ENCODE measurements at places on chromosomes 7 and 10. TPM values are rescaled to one million over a fixed set of nuclear protein-coding genes. Genes with fewer than 3 reads are reported as not detected.

- H3K27ac ChIP-seq, result no peak overlapping the region
- H3K4me3 ChIP-seq, result no peak overlapping the region
- H3K27me3 ChIP-seq, result no peaks in the 10 kb centered on the region
- DNase-seq, result no peak
- no peaks in the 10 kb centered on the region for H3K36me3 ChIP-seq
These were observed 24.7 kb upstream of the TSPAN13 start for GRCh38 chr7:16728811-16729210.

GRCh38 chr7:69018200-69018599 lies 580.1 kb upstream of the AUTS2 start:
- no peaks in the 10 kb centered on the region for H3K36me3 ChIP-seq
- no peak for DNase-seq
- H3K4me3 ChIP-seq, result no peak overlapping the region
- no peaks in the 10 kb centered on the region for H3K27me3 ChIP-seq

DNA sequence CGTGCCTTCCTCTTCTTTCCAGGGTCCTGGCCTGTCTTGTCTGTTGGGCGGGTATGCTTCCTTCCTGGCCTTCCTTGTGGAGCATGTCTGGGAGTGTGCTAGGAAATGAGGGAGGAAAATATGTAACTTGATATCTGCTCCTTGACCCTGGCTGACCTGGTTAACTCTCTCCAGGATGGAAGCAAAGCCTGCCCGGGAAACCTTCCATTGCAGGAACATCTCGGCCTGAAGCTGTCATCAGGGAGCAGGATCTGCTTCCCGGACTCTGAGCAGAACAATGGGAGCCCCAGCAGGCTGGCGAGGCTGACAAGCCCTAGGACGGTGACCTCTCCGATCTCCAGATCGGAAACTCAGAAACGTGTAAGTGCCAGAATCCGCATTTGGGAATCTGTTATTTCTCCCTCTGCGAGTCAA lies 340.3 kb downstream of the FRMD4A start:
- no peak overlapping the region for H3K27ac ChIP-seq
- H3K4me3 ChIP-seq, result no peak overlapping the region
- H3K27me3 ChIP-seq, result no peaks in the 10 kb centered on the region
- DNase-seq, result no peak
- no peaks in the 10 kb centered on the region for H3K36me3 ChIP-seq

KLF14 gene
- 0.93 TPM for total RNA-seq

DNA sequence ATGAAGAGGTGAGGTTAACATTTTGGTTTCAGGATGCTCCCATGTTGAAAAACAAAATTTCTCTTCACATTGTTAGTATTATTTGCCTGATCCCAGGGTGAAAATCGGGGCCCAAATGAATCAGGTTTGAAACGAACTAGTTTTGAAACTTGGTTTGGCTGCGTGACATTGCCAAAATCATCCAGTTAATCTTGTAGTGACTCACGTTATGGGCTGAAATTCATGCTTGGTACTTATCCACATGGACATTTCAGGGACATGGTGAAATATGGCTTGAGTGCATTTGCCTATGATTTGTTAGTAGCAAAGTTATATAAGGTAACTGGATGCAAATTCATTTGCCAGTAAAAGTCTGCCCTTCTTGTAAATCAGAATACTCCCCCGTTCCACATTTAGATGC lies 97.3 kb downstream of the CFAP58 start:
- no peaks in the 10 kb centered on the region for H3K4me1 ChIP-seq
- H3K27ac ChIP-seq, result no peak overlapping the region
- H3K27me3 ChIP-seq, result peaks cover 86% of the 10 kb centered on the region
- no peaks in the 10 kb centered on the region for H3K36me3 ChIP-seq

DNA sequence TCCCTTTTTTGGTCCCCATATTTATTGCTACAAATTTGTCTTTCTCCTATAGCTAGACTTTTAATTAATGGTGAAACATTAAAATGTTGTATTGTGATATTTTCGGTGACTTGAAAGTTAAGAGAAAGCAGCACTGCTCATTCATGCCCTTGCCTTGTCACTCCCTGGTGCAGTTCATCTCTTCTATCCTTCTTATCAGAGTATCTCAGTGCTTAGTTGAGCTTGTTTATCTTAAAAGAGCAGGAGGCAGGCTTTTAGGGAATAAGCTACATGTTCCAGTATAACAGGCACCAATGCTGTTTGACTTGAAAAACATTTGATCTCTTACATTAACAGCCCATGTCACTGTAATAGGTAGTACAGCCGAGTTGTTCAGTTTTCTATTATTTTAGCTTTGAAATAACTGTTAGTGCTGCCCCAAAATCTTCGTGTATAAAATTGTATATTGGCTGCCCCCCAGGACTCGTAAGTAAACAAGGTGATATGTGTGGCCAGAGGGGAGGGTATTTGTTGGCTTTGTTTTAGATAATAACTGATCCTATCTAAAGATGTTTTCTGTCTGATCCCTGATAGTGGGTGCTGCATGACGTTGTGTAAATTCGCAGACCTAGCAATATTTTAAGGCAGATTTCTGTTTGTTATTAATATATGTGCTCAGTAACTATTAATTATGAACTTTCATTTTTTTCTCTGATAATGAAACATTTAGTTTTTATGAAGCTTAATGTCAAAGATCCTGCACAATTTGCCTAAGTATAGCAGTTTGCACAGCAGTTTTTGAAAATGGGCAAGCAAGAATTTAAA lies 96.5 kb downstream of the BTRC start:
- no peak overlapping the region for H3K27ac ChIP-seq
- no peaks in the 10 kb centered on the region for H3K36me3 ChIP-seq
- DNase-seq, result no peak
- no peak overlapping the region for H3K4me3 ChIP-seq
- H3K27me3 ChIP-seq, result no peaks in the 10 kb centered on the region

EVX1 gene
- 0.25 TPM for total RNA-seq

LLCFC1 gene
- total RNA-seq, result not detected

DNA sequence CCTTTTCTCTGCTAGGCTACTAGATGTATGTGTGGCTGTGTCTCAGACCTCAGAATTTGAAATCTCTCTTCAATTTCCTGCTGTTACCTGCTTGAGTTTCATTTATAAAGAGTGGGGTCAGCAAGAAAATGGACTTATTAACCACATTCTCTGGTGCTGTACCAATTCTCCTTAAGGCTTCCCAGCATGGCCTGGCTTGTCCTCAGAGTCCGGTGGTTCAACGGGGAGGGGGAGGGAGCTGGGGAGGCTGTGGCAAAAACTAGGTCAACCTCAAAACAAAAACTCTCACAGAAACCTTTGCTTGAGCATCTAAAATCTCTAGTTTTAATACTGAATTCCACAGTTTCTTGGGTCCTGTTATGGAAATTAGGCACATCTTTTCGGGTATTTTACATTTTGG lies 389.1 kb upstream of the COBL start:
- H3K27me3 ChIP-seq, result no peaks in the 10 kb centered on the region
- DNase-seq, result no peak
- H3K27ac ChIP-seq, result no peak overlapping the region
- no peaks in the 10 kb centered on the region for H3K36me3 ChIP-seq
- no peaks in the 10 kb centered on the region for H3K4me1 ChIP-seq
- H3K4me3 ChIP-seq, result no peak overlapping the region

- H3K27ac ChIP-seq, result no peak overlapping the region
- no peaks in the 10 kb centered on the region for H3K36me3 ChIP-seq
- DNase-seq, result no peak
- peak overlapping the region; percentile 39 for H3K4me3 ChIP-seq
- H3K4me1 ChIP-seq, result no peaks in the 10 kb centered on the region
These were observed 445 bp upstream of the ATRNL1 start for GRCh38 chr10:115092555-115093285.

GRCh38 chr7:95906851-95907250 lies 134.5 kb downstream of the DYNC1I1 start:
- no peak for DNase-seq
- H3K36me3 ChIP-seq, result no peaks in the 10 kb centered on the region
- H3K4me1 ChIP-seq, result no peaks in the 10 kb centered on the region
- peaks cover 53% of the 10 kb centered on the region for H3K27me3 ChIP-seq

- H3K4me3 ChIP-seq, result no peak overlapping the region
- no peaks in the 10 kb centered on the region for H3K4me1 ChIP-seq
- no peak overlapping the region for H3K27ac ChIP-seq
- no peaks in the 10 kb centered on the region for H3K27me3 ChIP-seq
These were observed 36.7 kb downstream of the CDK6 start for GRCh38 chr7:92799446-92800211.
